ENCODE measurements at places on chromosomes 2 and 18.

DNA sequence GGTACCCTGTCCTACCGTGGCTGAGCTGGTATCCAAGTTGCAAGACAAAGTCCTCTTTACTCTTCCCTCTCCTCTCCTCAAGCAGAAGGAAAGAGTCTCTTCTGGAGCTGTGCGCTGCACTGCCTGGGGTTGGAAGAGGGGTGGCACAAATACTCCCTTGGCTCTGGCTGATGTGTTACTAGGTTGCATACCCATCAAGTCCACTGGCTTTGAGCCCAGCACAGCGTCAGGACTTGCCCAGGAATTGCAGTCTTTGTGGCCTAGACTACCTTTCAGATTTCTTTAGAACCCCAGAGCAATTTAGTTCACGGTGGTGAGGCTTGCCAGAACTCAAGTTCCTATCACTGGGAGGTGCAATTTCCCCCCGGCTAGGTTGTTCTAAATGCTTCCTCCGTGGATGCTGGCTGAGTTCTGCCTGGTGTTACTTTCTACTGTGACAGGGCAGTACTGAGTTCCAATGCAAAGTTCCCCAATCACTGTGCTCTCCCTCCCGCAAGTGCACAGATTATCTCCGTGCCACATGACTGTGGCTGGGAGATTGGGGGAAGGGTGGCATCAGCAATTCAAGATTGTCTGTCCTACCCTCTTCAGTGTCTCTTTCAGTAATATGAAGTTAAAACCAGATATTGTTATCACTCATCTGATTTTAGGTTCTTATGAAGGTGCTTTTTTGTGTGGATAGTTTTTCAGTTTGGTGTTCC lies 13.4 kb downstream of the MYO3B start:
- DNase-seq = no peak

DNA sequence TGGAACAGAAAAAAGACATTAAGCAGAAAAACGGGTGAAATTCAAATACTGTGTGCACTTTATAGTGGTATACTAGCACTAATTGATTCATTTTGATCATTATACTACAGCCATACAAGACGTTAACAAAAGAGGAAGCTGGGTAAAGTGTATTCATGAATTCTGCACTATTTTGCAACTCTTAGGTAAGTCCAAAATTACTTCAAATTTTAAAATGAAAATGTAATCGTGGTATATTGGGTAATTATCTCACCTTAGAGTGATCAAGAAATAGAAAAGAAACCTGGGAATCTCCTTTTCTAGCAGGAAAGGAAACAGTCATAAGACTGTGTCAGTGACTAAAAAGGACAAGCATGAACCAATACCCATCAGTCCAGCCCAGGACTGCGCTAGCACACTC lies 5.4 kb downstream of the TGFBRAP1 start:
- no peak for DNase-seq

DNA sequence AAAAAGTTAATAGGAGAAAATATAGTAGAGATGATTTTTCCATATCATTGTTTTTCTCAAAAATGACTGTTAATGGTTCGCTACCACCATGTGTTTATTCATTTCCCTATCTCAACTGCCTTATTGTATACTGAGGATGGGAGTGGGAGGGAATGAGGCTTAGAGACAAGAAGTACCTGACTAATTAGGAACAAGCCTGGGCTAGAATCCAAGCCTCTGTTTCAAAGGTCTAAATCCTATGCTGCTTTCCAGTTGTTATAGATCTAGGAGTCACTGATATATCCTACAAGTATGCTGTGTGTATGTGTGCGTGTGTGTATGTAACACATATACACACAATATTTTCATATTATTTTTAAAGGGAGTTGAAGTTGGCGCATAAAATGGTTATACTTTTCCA lies 465.9 kb downstream of the EPHA4 start:
- DNase-seq = no peak

- DNase-seq = no peak
Measured at GRCh38 chr2:213751446-213751845, 467.2 kb downstream of the SPAG16 start.

DNA sequence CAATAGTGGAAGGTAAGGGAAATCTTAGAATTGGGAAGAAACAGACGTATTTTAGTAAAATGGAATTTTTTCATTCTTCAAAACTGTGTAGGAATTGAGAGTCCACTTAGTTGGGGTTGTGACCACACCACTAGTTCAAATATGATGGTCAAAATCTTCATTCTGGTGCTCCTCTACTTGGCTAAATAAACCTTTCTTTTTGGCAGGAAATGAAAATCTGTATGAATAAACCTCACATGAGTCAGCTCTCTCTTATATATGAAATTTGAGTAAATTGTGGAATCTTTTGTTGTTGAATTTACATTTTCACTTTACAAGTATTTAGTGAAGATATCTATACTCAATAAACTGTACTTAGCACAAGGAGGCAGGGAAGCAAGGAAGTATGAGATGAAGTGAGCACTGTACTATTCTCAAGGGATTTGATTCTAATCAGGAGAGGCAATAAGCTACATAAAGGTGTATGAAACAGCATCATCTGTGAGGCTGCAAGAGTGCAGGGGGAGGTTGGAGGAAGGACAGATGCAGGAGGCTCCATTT lies 20.5 kb downstream of the IL18R1 start:
- DNase-seq = no peak
